ENCODE measurements at places on chromosomes 4 and X. TPM values are rescaled to one million over a fixed set of nuclear protein-coding genes. Genes with fewer than 3 reads are reported as not detected.
A peak's percentile ranks its signal among the peaks of the same experiment; 100 is the strongest.

GRCh38 chrX:134736356-134736755, 78.1 kb upstream of the PLAC1 start:
- DNase-seq, result no peak

- no peak for DNase-seq
These were observed 7.1 kb downstream of the TMEM271 start for GRCh38 chr4:568962-569361.

DNA sequence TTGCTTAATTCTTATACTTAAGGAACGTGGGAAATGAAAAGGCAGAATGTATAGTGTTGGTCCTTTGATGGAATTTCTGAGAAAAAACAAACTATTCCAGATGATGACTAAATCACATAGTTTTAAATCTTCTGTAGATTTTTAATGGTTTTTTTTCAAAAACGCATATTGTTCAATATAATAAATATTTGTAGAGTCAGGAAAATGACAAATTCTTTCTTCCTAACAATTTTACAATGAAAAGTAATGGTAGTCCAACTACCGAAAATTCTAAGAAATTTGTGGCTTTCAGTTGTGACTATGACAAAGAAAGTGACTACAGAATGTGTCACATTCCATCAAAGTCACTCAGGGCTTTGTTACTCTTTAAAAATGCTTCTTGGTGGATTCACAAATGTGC, 164.8 kb upstream of the PITX2 start:
- DNase-seq, result no peak

- DNase-seq, result no peak
These were observed 2.8 kb upstream of the PITX2 start for GRCh38 chr4:110625576-110626257.

The PAGE5 gene
- total RNA-seq, result not detected

The SGMS2 gene
- total RNA-seq, result 58.7 TPM

GRCh38 chr4:134278675-134279074, 77.1 kb upstream of the PABPC4L start:
- DNase-seq, result peak; percentile 6

- peak; percentile 15 for DNase-seq
These were observed 178.4 kb downstream of the TECRL start for GRCh38 chr4:64230709-64231310.

- DNase-seq, result no peak
These were observed 16.5 kb downstream of the RNF212 start for GRCh38 chr4:1096841-1097240.

DNA sequence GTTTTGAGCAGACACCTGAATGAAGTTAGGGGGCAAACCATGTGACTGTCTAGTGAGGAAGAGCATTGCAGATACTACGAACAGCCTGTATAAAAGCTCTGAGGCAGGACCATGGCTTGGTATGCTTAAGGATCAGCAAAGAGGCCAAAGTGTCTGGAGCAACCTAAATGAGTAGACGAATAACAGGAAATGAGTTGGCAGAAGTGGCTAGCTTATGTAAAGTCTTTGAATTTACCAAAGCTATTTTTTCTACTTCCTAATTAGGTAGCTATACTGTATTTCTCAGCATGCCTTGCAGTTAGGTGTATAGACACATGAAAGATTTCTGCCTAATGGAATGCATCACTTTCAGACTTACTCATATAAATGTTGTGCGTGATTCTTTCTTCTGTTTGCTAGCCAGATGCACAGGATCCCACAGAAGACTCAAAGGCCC, 9.3 kb upstream of the GPRIN3 start:
- peak; percentile 2 for DNase-seq

DNA sequence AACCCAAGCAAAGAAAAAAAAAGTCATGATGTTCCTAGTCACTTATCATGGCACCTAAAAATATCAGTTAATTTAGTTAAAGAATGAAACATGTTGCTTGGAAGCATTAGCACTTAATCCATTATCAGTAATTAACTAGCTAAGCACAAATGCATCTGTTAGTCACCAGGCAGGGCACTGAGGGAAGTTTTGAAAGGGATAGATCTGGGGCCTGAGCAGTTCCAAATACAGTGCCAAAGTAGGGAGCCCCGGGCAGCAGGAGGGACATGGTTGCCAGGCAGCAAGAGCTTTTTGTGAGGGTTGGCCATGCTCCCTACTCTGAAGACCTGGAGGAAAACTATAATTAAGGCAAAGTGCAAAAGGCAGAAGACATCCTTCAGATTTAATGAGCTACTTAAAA, 62.0 kb downstream of the PHKA1 start:
- DNase-seq, result no peak

- no peak for DNase-seq
These were observed 298.7 kb upstream of the TENM3 start for GRCh38 chr4:181944527-181944926.

DNA sequence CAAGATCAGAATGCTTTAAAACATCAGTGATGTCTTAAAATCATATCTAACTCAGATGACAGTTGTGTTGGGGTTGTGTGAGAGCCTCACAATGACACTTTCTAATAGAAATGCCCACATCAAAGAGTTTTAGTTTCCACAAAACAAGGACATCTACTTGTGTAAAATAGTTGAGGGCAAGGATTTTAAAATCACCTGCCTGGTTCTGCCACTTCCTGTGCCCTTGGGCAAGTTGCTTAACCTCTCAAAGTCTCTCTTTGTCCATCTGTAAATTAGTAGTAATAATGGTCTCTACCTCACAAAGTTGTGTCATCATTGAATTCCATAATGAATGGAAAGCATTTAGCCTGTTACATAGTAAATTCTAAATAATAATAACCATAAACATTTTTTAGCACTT, 41.9 kb upstream of the RELL1 start:
- DNase-seq, result no peak

DNA sequence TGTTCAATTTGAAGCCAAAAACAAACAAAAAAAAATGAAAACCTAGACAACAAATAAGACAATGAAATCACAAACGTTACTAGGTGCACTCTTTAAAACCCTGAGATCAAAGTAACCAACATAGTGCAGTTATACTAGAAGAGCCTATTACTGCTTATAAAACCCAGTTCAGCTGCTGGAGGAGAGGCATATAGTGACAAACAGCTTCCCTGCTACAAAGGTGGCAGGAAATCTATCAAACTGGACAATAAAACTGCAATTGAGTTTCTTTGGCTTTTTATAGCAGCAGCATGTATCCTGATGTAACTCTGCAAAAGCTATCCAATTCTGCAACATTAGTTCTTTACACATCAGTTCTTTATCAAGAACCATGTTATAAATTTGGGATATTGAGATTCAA, 155.6 kb downstream of the LRBA start:
- DNase-seq, result no peak

DNA sequence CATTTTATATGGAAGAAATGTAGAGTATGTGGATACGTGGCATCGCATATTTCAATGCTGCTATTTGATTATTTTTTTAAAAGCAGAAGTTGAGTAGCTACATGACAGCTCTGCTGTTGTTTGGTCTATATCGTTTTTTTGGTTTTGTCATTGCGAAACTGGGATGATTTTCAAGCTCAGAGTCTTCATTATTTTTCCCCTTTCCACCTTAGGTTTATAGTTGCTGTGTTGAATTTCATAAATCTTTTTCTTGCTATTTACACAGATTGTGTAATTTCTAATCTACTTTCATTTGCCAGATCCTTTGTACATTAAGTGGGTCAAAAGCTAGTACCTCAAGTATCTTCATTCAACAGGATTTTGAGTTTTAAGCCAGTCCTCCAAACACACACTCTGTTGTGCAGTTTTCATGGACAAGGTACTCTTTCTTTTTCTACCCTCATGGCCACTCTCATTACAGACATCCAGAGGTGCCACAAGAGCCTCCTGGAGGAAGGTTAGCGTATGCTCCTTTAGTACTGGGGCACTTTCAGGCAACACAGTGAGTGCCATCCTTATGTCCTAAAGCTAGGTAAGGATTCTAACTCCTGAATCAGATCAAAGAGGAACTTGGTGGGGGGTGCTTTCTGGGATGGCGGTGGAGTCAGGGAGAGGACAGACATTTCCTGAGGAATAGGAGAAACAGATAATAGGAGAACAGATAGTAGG, 123.2 kb downstream of the FHIP1A start:
- DNase-seq, result no peak

GRCh38 chrX:76987381-76987780, 459.8 kb upstream of the FGF16 start:
- DNase-seq, result peak; percentile 28

GRCh38 chrX:74505437-74505836, 84.1 kb downstream of the SLC16A2 start:
- no peak for DNase-seq

The SHOX gene
- total RNA-seq, result not detected

- DNase-seq, result no peak
These were observed 90.6 kb downstream of the MID1IP1 start for GRCh38 chrX:38891641-38892413.

DNA sequence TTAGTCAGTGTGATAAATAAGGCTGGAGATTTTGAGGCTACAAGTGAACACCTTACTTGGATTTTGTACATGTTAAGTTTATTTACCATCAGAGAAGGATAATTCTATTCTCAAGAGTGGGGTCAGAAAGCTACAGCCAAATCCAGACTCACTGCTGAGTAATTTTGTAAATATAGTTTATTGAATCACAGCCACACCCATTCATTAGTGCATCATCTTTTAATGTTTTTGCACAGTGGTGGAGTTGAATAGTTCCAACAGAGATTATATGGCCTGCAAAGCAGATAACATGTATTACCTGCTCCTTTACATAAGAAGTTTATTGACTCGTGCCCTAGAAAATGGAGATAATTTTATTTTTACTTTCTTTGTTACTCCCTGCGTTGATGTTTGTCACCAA, 60.4 kb downstream of the PCDH18 start:
- DNase-seq, result peak; percentile 78

DNA sequence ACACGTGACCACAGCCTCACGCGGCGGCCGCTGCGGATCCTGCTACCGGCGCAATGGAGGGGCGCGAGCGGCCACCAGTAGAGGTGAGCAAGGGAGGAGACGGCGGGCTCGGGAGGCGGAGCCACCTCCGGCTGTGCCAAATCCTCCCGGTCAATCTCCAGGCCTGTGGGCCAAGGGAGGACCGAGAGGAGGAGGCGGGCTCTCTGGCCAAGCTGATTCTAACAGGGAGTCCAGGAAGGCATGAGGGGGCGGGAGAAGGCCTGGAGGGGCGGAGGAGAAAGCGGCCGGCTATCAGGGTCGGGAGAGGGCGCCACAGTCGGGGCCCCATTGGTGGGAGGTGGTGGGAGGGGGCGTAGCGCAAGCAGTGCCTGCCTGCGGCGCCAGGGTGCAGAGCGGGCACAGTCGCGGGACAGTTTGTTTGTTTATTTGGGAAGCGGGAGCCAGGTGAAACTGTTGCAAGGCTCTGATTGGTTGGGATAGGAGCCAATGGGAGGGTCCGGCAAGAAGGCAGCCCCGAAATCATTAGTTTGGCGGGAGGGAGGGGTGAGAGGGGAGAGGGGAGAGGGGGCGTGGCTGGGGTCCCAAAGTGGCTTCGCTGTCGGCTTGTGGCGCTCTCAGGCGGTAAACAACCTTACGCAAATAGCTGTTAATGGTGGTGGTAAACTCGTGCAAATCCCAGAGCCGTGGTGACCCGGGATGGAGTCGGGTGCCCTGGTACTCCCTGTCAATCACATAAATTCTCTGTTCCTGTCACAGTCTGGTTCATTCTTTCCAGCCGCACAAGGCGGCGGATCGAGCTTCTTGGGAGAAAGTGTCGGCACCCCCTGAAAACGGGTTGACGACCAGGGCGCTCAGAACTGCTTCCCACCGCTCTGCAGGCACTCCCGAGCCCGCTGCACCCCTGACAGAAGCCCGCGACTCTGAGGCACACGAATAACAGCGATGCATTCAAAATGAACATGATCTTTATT, at the start of gene IRS4:
TSS of gene IRS4 (minus strand) at position 55 of the 971 bp plus-strand sequence.
- DNase-seq, result peak; percentile 18

The JCHAIN gene
- total RNA-seq, result not detected

GRCh38 chrX:18294893-18295292, 59.6 kb downstream of the SCML2 start:
- no peak for DNase-seq

DNA sequence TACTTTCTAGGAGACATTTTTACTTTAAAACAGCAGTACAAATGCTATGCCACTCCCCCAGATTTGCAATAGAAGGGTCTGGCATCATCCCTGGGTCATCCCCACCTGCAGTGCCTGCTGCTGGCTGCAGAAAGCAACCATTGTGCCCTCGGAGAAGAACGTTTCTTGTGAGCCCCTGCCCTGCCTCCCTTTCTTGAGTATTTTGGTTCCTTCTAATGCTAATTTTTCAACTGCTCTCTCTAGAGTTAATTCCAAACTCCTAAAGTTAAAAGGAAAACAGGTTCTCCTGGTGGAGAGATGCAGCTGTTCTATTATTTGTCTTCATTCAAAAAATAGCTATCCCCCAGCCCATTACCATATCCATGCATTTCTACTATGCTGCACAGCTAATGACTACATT, 107.1 kb downstream of the IDS start:
- no peak for DNase-seq

DNA sequence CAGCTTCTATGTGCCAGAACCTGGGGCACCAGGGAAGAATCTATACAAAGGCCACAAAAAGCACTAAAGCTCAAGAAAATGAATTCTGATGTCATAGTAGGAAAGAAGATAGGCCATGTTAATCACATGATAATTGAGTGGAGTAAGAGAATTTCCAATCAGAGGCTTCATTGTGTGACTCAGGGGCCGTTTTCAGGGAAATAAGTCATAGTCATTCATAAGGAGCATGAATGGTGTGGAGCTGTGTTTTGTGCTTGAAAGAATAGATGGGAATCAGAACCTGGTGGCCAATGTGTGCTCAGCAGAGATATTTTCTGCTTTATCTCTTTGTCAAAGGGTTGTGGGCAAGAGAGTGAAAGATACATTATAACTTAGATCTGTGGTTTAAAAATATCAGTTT, 102.4 kb upstream of the ZDHHC15 start:
- DNase-seq, result no peak

GRCh38 chrX:136147315-136147901, at the start of gene FHL1:
TSS of gene FHL1 (plus strand) at chrX:136147533.
- DNase-seq, result peak; percentile 40

The ART3 gene
- total RNA-seq, result not detected

The MAGEA12 gene
- total RNA-seq, result 0.23 TPM

DNA sequence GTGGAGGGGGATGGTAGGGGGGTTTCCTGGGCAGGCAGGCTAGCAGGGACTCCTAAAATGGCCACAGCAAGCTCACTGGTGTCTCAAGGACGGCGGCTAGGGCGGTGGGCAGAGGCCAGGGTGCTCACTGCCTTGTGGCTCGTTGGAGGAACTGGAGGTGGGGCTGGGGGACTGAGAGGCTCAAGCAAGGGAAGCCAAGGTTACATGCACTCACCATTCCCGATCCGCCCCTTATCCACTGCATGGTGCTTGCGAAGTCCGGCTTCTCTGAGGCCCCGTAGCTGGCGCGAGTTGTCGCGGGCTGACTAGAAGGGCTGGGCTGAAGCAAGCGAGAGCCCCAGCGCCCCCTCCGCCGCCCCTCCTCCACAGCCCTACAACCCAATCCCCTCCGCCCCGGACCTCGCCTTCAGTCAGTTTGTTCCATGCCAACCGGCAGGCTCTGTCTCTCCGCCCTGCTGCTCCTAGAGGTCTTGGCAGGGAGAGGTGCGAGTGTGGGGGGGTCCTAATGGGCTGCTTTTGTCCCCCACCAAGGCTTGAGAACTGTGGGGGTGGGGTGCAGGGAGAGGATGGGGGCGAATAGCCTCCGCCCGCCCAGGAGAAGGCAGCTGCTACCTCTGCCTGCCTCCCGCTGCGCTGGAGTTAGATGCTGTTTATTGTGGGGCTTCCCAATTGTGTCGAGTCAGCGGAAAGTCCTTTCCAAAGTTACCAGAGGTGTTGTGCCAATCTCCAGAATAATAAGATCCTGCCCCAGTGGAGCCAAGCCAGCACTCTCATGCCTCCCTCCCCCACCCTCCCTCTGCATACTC, at the start of gene ARHGEF9:
TSS of gene ARHGEF9 (minus strand) at position 313 of the 806 bp plus-strand sequence. CDS start at position 244, 69 bp downstream.
- DNase-seq, result no peak

GRCh38 chr4:24856586-24856985, 56.3 kb downstream of the CCDC149 start:
- no peak for DNase-seq

The TMEM271 gene
- not detected for total RNA-seq

The TLR7 gene
- total RNA-seq, result not detected

Measured in PC-3 (cell line).